ENCODE measurements at places on chromosomes 7 and 10. TPM values are rescaled to one million over a fixed set of nuclear protein-coding genes. Genes with fewer than 3 reads are reported as not detected.

Gene CPA2
- polyA plus RNA-seq = 0.05 TPM

Gene EPHA1
- 0.02 TPM for polyA plus RNA-seq

Gene HTR5A
- not detected for polyA plus RNA-seq

Gene TBX20
- polyA plus RNA-seq = 14.8 TPM

Gene SPAM1
- polyA plus RNA-seq = not detected

Gene MPP7
- polyA plus RNA-seq = 4.3 TPM

Gene CPEB3
- 4.6 TPM for polyA plus RNA-seq

Gene ANXA8L1
- 0.16 TPM for polyA plus RNA-seq

Gene ATOH7
- polyA plus RNA-seq = 0.05 TPM

Gene PILRA
- 2.3 TPM for polyA plus RNA-seq

Gene PGAM2
- 2,530 TPM for polyA plus RNA-seq

Gene HOXA4
- polyA plus RNA-seq = 3.3 TPM

Gene WNT8B
- polyA plus RNA-seq = not detected

Gene EVX1
- polyA plus RNA-seq = 0.05 TPM

Gene SLC25A40
- polyA plus RNA-seq = 8.6 TPM

Gene FAM25G
- polyA plus RNA-seq = not detected

Gene ADCY1
- 2.2 TPM for polyA plus RNA-seq

Gene GPR26
- not detected for polyA plus RNA-seq

Gene EN2
- polyA plus RNA-seq = 0.16 TPM

Gene ORAI2
- polyA plus RNA-seq = 2.9 TPM

Gene SPDYE1
- polyA plus RNA-seq = 0.02 TPM

Gene FKBP6
- polyA plus RNA-seq = not detected

Gene KIF20B
- polyA plus RNA-seq = 0.81 TPM

Gene BHLHA15
- not detected for polyA plus RNA-seq

Gene DPCD
- 29.8 TPM for polyA plus RNA-seq

Gene ETV1
- polyA plus RNA-seq = 12.9 TPM

Gene ZNF485
- polyA plus RNA-seq = 1.2 TPM

Gene NUPR2
- polyA plus RNA-seq = not detected

Gene CLRN3
- polyA plus RNA-seq = not detected

Gene FAM131B
- 0.27 TPM for polyA plus RNA-seq

Gene EBF3
- 8.5 TPM for polyA plus RNA-seq

Gene MYH16
- not detected for polyA plus RNA-seq

Gene TFR2
- polyA plus RNA-seq = 0.14 TPM

Gene STAM
- 16.8 TPM for polyA plus RNA-seq

Gene FAM171A1
- polyA plus RNA-seq = 9.3 TPM

Measured in right cardiac atrium (tissue), 5 donors.